Stimulated activated CD8-positive, alpha-beta memory T cell treated with anti-CD3 and anti-CD28 coated beads, Interleukin-7, amount 100 ng/mL, for 4 hours (primary cell): ENCODE measurements at places on chromosomes 12 and 14.

DNA sequence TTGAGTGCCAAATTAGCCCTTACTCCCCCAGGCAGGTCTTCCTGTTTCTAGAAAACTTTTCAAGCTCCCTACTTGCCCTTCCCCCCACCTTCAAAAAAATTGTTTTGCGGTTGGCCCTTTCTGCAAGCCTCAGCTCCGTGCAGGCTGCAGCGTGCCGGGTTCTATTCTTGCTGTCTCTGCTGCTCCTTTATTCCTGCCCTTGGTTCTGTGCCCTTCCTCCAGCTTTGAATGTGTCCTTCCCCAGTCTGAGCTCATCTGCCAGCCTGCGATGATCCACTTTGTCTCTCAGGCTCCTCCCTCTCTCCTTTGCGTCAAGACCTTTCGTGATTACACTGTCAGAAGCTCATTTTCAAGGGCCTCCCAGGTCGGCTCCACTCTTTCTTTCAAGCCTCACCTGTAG lies 98.6 kb downstream of the IRF2BPL start:
- no peak for DNase-seq

- no peak for DNase-seq
Measured at GRCh38 chr12:131239384-131240094, 285.8 kb downstream of the ADGRD1 start.

GRCh38 chr12:109160433-109160832 lies 44.0 kb downstream of the ACACB start:
- DNase-seq = no peak

DNA sequence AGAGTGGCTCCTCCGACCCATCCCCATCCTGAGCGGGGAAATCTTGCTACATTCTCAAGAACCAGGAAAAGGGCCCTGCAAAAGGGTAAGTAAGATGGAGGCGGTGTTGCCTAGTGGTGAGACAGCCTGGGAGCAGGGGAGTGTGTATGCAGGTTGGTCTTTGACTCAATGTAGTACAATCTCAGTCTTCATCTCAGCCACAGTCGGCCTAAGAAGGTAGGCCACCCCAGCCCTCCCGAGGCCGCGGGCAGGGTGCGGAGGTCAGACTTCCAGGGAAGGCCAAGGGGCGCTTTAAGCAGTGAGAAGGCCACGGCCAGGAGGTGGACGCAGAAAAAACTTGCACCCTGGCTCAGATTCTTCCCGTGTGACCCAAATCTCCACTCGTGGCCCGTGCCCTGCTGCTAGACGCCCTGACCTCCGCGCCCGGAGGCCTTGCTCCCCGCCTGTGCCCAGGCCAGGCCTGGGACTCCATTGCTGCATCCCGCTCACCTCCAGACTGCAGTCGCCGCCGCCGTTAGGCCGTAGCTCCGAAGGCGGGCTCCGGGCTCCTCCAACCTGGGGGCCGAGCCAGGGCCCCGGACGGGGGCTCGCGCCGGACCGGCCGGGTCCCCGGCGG lies 435 bp downstream of the FOXM1 start:
- DNase-seq = no peak

DNA sequence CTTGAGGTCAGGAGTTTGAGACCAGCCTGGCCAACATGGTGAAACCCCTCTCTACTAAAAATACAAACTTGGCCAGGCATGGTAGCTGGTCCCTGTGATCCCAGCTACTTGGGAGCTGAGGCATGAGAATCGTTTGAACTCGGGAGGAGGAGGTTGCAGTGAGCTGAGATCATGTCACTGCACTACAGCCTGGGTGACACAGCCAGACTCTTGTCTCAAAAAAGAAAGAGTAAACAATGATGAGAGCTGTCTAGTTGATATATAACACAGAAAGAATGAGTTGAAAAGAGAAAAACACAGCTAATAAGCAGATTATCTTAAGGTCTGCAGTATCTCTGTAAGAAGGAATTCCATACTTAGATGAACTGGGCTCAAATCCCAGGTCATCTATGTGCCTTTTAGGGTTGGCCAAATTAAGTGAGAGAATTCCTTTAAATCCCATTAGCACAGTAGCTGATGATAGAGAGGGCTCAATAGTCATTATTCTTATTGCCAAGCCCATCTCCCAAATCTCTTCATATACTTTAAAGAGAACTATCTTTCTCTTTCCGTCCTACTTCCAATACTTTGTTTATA lies 31.1 kb upstream of the STRAP start:
- no peak for DNase-seq

GRCh38 chr12:104485651-104486362 lies 29.1 kb downstream of the CHST11 start:
- DNase-seq = peak; percentile 20

DNA sequence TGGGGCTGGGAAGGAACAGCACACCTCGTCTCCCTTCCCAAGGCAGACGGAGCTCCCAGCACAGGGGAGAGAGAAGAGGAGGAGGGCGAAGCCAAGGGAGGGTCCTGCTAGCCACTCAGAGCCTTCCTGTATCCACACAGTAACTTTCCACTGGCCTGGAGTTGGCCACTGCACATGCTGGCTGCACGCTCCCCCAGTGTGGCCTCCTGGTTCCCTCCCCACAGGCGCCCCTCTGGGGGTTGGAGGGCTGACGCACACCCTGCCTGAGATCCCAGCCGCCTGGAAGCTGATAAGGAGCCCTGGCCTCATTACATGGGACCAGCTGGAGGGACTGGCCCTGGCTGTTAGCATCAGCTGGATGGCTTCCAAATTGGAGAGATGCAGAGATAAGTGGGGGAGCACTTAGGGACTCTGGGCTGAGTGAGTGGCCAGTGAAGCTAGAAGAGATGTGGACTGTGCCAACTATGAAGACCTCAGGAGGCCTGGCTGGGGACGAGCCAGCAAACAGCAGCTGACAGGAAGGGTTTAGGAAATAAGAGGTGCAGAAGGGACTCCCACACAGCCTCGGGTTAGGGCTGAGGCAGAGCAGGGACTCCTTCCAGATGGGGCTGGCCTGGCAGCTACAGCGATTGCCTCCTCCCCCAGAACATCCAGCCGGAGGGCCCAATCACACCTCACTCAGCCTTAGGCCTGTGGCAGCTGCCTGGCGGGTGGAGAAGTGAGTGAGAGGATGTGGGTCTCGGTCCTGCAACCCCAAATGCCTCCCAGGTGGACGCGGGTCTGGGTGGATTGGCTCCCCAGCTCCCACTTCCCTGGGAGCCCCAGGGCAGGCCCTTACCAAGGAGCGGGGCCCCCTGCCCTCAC lies 26.3 kb upstream of the BCDIN3D start:
- DNase-seq = no peak

- no peak for DNase-seq
Measured at GRCh38 chr14:93072659-93073357, 42.9 kb downstream of the ITPK1 start.

DNA sequence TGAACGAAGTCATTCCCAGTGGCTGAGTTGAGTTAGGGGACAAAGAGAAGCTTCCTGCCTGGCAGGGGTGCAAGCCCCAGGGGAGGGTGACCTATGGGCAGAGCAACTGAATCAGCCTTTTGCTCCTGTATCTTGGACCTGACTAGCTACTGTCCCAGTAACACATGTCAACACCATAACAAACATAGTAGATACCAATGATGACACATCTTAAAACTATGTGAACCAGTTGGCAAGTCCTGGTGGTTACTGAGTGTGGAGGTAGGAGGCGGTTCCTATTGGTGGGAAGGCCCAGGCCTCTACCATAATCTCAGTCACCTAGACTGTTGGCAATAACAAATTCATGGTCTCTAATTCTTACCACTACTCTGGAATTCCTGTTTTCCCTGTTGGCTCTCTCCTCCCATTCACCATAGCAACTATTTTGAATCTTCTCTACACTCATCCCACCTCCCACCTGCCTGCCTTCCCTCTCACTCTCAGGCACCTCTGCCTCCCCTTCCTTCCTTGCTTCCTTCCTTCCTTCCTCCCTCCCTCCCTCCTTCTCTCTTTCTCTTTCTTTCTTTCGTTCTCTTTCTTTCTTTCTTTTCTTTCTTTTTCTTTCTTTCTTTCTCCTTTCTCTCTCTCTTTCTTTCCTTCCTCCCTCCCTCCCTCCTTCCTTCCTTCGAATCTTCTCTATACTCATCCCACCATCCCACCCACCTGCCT lies 8.1 kb upstream of the P2RX7 start:
- DNase-seq = no peak

DNA sequence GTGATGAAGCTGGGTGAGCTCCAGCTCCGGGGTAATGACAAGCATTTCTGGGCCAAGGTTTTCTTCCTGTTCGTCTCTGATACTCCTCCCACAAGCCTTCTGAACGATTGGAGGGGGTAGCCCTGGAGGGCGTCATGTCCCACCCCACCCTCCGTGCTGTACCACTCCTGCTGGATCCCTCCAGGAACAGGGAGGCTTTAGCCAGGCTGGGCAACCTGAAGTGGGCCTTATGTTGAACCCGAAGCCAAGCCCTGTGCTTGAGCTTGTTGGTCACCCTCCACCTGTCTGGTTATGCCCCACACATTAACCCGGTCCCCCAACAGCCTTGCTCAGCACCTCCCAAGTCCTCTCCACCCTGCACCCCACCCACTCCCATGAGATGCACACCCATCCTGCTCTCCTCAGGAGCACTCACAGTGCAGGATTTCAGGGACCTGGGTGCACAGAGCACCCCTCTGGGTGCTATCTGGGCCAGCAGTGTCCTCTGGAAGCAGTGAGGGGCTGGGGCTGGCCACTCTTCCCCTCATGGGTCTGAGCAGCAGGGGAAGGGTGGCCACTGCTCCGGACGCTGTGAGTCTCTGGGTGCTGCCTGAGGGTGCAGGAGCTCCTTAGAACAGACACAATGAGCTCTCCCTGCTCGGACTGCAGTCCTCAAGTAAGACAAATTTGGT lies 6.8 kb upstream of the KRT83 start:
- DNase-seq = no peak

DNA sequence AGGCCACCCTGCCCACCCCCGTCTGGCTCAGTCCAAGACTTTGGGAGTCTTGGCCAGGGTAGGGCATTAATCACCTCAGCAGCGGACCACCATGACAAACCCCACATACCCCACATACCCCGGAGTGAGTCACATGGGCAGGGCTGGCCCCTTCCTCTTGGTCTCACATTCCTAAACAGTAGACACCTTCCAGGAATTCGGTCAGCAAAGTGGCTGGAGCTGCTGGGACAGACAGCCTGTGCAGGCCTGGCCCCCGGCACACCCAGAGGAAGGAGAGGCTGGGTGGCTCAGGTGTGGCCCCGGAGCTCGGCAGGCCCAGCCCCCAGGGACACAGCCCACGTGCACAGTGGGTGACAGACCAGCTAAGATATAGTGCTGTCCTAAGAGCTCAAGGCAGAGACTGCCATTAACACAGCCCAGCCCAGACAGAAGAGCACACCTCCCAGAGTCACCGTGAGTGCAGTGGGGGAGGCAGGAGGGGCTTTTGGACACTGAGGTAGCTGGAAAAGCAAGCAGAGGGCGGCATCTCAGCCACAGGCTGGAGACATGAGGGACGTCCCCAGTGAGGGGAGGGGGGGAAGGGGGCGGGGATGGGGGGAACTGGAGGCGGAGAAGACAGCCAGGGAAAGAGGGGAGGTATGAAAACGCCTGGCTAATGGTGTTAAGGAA lies 24.0 kb downstream of the CCDC85C start:
- DNase-seq = no peak

DNA sequence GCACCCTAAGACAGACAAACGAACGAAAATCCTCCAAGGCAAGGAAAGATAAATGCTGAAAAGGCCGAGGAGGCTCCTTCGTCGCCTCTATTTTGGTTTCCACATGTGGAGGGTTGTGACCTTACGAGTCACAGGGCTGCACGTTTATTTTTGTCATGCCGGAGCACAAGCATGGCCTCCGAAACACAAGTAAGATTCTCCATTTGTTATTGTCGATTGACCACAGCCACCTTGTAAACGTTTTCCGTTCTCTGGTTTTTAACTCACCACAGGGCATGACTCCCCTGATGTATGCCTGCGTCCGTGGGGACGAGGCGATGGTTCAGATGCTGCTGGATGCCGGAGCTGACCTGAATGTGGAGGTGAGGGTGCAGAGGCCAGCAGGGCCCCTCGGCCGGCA lies 73.1 kb upstream of the PWP1 start:
- no peak for DNase-seq

DNA sequence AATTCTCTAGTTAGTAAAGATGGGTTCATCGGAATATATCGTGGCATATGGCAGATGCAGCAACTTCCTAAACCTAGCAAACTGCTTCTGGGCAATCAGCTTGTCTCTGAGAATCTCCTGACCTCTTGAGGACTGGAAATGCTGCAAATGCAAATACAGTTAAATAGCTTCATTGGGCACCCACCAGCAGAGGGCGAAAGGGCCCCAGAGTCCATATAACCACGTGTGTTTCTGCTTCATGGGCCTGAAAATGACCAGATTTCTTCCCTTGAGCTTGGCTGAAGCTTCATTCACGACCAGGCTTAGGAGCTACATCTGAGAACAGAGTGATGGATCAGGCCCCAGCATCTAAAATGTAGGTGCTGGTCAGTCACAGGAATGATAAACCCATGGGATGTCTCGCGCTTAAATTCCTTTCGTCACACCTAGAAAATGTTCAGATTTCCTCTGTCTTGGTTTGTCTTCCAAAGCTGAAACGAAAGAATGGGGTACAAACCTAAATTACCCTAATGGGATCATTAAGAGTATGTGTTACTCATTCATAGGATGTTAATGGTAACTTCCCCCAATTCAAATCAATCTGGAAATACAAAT lies 1482.5 kb upstream of the TMEM132C start:
- peak; percentile 14 for DNase-seq

DNA sequence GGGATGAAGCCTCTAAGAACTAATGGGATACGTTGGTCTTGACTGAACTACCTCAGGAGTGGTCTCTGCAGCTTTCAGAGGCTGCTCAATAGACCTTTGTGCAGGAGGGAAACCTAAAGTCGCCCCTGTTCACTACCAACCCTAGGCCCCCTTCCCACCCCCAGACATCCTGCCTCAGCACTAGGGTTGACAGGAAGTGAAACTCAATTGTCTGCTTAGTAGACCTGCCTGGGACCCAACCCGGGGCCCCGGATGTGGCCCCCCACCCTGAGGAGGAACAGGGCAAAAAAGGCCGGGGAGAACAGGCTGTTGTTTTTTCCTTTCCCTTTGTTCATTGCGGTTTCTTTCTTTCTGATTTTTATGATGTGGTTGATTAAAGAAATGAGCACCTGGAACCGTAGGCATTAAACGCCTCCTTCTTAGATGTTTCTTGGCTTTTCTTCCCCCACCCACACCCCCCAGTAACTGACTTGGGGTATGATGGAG lies 1.6 kb upstream of the DGKA start:
- DNase-seq = peak; percentile 81
